CD4-positive, alpha-beta T cell treated with Interleukin-15 for 1 hour (primary cell): ENCODE measurements at places on chromosomes 1 and 21.

DNA sequence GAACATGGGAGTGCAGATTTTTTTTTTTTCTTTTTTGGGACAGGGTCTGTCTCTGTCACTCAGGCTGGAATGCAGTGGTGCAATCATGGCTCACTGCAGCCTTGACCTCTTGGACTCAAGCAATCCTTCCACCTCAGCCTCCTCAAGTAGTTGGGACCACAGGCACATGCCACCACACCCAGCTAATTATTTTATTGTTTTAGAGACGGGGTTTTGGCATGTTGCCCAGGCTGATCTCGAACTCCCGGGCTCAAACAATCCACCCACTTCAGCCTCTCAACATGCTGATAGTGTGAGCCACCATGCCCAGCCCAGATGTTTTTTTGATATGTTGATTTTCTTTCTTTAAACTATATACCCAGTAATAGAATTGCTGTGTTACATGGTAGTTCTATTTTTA is 57.7 kb downstream of the RGSL1 start:
- no peak for DNase-seq

DNA sequence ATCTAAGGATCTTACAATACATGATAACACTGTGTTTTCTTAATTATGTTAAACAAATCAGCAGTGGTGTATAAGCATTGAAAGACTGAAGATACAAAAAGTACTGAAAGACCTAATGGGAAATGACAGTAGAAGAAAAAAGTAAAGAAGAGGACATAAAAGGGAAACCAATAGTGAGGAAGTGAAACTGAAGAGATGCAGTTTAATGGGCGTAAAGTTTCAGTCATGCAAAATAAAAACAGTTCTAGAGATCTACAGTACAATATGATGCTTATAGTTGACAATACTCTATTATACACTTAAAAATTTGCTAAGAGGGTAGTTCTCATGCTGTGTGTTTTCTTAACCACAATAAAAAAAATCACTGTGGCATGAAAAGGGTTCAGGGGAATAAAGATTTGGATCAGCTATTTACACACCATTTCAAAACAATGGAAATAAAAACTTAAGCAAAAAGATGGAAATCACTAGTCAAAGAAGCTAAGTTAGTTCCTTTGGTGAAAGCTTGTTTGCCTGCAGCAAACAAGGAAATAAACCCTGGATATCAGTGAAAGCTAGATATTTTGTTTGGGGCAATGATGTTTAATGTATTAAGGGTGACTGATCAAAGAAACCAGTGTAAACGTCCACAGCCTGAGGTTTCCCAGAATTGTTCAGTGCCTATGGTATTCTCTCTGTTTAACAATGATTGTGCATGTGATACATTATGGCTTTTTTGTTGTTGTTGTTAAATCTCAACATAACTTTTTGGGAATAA is 1160.8 kb upstream of the ADGRL2 start:
- DNase-seq = no peak

DNA sequence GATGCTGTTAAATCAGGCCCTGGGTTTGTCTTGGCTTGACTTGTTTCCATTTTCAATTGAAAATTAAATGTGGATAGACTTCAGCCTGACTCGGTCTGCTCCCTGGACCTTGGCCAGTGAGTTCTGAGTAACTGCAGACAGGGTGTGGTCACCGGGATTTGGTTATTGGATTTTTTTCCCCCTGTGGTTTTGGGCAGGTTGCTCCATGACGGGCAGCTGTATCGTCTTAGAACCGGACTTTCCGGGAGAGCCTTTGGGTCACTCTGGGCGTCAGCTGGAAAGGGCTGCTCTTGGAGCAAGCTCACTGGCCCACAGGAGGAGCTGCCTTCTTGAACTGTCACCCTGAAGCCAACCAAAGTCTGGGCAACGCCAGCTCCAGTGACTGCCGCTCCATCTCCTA is 75.0 kb downstream of the CLIC6 start:
- DNase-seq = no peak

DNA sequence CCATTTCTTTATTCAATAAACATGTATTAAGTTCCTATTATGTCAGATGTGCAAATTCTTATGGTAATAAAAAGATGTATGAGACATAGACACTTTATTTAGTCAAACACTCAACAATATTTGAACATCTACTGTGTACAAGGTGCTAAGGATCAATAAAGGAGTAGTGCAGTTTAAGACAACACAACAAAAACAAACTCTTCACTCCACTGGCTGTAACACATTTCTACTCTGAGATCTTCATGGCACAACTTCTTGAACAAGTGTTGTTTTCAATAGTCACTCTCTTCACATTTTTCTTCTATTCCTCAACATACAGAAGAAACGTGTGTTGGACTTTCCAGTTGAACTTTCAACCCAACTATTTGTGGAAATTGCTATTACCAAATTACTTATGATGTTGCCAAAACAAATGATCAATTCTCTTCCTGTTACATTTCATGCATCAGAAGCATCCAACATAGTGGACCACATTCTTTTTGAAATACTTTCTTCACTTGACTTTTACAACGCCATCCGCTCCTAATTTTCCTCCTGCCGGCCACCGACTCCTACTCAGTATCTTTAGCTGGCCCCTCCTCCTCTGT is 25.4 kb downstream of the HSD3B1 start:
- no peak for DNase-seq

- DNase-seq = no peak
These were observed 105.0 kb downstream of the GPATCH2 start for GRCh38 chr1:217525773-217526490.

DNA sequence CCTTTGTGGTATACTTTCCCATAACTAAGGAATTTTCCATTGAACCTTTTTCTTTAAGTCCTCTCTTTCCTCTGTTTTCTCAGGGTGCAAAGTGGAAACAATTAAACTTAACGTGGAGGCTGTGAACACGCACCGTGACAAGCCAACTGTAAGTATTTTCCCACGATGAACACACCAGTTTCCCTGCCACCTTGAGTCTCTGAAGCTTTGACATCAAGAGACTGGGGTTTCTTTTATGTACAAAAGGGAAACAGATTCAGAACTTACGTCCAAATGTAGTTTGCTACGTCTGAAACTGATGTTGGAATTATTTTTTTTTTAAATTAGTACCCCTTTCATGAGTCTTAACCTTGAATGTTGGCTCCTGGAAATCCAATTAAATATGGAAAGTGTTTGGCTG is 17.2 kb upstream of the C4BPB start:
- no peak for DNase-seq

DNA sequence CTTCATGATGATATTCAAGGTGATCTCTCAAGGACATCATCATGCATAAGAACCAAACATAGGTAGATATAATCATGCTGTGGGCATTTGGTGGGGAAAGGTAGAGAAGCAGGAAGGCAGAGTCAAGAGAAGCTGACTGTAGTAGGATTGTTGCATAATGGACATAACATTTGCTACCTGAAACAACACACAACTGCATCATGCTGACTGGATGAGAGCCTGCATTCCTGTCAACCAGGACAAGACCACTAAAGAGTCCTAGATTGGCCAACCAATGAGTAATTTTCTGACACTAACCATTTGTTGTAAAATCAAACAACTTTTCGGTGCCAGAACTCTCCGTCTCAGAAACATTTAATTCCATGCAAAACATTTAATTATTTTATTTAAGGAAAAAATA is 377.2 kb downstream of the PLPP3 start:
- DNase-seq = no peak

DNA sequence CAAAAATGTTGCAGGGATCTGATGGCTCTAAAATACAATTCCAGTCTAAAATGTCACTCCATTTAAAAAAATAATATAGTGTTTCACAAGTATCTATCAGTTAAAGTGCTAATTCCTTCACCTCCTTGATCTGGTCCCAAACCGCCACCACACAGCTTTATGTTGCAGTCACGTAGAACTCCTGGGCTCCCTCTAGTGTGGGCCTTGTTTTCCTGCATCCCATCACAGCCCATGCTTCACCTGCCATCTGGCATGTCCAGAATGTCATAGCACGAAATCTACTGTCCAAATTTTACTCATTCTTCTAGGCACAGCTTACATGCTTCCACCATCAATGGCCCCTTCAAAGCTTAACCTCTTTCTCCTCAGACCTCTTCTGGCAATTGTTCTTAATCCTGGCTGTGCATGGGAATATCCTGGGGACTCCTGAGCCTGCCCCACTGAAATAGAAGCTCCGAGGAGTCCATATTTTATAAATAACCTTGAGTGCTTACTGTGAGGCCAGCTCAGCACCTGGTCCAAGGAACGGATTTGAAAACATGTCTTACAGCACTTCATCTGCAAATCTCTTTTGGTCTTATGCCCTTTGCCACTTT is 15.5 kb downstream of the FYB2 start:
- no peak for DNase-seq
